ENCODE measurements at places on chromosomes 2 and 18.

DNA sequence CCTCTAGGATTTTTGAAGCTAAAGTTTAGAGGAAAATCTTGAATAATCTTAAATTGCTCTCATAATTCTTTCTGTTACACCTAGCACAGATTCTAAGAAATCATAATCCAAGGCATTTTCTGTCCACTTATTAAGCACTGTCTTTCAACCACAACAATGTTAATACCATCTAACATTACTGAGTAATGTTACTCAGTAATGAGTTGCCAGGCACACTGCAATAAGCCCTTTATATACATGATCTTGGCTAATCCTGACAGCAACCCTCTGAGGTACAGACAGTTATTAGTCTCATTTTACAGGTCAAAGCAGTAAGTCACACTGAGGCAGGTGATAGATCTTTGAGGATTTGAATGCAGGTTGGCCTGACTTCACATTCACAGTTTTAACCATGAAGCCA lies 291.9 kb downstream of the ALK start:
- no peak for DNase-seq

- DNase-seq: no peak
These were observed 135.8 kb upstream of the LTBP1 start for GRCh38 chr2:32810909-32811495.

GRCh38 chr2:151204756-151205155 lies 56.9 kb downstream of the RBM43 start:
- DNase-seq: no peak

GRCh38 chr2:169158874-169159273 lies 89.5 kb downstream of the DHRS9 start:
- DNase-seq: no peak

GRCh38 chr18:10414293-10414842 lies 40.1 kb upstream of the APCDD1 start:
- no peak for DNase-seq

DNA sequence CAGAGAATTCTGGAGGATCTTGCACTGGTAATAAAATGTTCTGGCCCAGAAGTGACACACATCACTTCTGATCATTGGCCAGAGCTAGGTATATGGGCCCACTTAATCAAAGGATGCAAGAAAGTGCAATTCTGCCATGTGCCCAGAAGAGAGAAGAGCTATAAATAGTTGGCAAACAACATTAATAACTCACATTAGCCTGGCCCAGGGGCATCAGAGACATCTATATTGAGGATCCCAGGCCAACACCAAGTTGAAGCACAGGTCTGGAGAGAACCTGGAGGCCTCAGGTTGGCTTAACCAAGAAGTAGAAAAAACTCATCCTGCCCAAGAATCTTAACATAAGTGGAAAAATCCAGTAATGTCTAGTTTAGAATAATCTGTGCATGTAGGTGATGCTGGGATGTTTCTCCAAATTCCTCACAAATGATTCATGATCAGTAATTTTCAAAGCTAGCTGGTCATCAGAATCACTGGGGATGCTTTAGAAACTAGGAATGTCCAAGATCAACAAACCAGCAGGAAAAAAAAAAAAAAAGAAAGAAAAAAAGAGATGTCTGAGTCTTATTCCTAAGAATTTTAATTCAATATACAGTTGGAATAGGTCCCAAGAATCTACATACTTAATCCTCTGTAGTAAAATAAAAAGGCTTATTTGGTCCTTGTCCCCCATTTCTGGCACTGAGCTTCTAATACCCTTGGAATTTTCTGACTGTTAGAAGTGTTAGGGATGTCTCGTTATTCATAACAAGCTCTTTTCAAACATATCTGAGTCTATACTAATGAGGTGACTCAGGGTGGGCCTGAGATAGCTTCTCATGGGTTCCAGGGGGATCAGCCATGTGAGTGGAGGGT lies 35.0 kb upstream of the EVA1A start:
- DNase-seq: no peak

GRCh38 chr2:86697551-86698104 lies 22.5 kb upstream of the RMND5A start:
- DNase-seq: no peak

GRCh38 chr2:160228141-160228917 lies 28.3 kb upstream of the ITGB6 start:
- no peak for DNase-seq

DNA sequence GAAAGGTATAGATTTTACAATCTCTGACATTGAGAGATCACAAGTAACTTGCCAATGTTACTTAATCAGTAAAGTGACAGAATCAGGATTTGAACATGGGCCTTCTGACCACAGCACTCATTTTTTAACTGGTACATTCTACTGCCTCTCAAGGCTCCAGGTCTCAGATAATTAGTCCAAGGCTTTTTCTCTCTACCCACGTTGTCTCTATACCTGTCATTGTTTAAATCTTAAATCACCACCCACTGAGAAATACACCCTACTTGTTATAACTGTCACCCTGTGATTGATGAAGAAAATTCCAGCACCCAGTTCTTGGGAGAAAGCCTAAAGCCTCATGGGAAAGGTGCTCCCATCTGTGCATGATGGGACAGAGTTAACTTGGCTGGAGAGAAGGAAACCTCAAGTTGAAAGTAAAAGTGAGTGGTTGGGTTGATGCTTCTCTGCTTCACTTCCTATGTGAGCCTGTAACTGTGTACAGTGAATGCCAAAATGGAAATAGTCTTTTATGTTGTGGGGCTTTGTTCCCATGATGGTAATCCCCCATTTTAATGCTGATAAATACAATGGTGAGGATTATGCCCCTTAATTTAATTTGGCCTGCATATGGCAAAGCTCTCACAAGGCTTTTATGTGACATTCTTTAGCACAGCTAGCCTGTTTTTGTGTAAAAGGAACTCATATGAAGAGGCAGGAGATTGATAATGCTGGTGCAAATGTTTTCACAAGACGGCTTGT lies 190.1 kb upstream of the SP5 start:
- DNase-seq: no peak

GRCh38 chr2:7660816-7661215 lies 743.6 kb downstream of the RNF144A start:
- no peak for DNase-seq

GRCh38 chr2:15647622-15648590 lies 56.2 kb downstream of the DDX1 start:
- no peak for DNase-seq

DNA sequence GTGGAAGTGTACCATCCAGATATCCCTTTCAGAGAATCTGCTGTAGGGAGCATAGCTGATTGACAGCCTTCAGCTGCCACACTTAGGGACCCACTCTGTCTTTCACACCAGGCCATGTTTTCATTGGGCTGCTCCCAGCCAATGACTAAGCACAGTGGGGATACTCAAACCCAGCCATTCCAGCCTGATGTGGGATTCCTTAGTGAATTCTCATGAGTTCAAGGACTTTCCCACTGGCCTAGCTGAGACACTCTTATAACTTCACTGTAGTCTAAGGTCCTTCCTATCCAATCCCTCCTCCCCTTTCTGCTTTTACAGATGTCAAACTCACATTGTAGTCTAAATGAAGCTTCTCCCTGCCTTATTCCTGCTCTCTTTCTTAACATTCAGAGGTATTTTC lies 201.2 kb downstream of the PIK3C3 start:
- DNase-seq: no peak

GRCh38 chr2:64017811-64018700 lies 1.2 kb downstream of the VPS54 start:
- no peak for DNase-seq

- DNase-seq: no peak
These were observed 260.4 kb upstream of the SIX3 start for GRCh38 chr2:44680983-44681531.

GRCh38 chr2:735670-736218 lies 58.5 kb upstream of the TMEM18 start:
- DNase-seq: no peak

GRCh38 chr18:5298156-5298852 lies 2.8 kb upstream of the ZBTB14 start:
- no peak for DNase-seq

GRCh38 chr2:209933499-209934483 lies 68.6 kb upstream of the RPE start:
- DNase-seq: no peak

DNA sequence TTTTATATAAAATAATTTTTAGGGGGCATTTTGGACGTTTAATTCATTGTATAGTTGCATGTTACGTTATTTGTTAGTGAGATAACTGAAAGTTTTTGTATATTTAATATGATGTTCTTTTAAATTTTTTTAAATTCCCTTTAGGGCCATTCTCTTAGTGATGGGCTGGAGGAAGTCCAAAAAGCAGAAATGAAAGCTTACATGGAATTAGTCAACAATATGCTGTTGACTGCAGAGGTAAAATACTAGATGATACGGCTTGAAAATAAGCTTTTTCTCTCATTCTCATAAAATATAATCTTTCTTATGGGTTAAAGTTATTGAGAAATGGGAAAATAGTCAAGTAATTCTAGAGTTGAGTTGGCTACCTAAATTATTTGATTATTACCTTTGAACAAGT lies 58.9 kb downstream of the MTX2 start:
- DNase-seq: no peak

- no peak for DNase-seq
These were observed 678 bp upstream of the UBE2E3 start for GRCh38 chr2:180979749-180980105.

GRCh38 chr2:121855510-121855909 lies 100.1 kb downstream of the TSN start:
- DNase-seq: no peak

DNA sequence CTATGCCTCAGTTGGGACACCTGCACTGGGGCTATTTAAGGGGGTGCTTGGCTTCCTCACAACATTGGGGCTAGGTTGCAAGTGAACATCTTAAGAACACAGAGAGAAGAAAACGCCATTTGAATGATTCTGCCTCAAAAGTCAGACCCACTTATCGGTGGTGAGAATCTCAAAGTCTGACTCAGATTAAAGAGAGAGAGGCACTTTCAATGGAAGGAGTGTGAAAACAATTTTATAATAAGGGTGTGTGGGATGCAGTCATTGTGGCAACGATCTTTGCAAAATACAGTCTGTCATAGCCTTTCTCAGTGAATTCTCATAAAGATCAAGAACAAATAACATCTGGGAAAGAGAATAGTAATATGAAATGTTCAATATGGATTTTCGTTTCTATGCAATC lies 41.8 kb downstream of the CCDC102B start:
- no peak for DNase-seq

DNA sequence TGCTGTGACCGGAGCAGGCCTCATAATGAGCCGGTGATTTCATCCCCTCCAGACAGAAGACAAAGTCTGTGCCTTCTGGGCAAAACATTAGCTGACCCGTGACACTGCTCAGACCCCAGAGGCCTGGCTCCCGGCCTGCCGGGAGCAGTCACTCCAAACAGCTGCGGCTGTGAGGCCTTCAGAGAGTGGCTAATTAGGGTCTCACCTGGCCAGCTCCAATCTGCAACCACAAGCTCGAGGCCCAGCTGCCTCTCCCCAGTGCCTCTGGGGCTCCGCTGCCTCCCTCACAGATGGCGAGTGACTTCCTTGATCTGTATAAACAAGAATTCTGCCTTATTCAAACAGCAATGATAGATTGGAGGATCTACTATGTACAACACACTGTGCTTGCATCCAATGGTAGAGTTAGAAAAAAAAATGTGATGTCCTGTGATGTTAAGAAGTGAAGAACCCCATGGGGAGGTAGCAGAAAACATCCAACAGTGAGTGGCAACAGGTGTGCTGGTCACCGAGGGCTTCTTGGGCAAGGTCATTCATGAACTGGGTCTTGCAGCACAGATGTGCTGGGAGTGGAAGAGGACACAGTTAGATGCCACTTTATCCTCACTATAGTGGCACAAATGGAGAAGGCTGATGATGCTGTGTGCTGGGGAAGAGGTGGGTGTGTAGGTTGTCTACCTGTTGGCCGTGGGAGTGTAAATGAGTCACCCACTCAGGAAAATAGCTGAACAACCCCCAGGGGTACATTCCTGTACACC lies 98.2 kb upstream of the ASAP2 start:
- no peak for DNase-seq

DNA sequence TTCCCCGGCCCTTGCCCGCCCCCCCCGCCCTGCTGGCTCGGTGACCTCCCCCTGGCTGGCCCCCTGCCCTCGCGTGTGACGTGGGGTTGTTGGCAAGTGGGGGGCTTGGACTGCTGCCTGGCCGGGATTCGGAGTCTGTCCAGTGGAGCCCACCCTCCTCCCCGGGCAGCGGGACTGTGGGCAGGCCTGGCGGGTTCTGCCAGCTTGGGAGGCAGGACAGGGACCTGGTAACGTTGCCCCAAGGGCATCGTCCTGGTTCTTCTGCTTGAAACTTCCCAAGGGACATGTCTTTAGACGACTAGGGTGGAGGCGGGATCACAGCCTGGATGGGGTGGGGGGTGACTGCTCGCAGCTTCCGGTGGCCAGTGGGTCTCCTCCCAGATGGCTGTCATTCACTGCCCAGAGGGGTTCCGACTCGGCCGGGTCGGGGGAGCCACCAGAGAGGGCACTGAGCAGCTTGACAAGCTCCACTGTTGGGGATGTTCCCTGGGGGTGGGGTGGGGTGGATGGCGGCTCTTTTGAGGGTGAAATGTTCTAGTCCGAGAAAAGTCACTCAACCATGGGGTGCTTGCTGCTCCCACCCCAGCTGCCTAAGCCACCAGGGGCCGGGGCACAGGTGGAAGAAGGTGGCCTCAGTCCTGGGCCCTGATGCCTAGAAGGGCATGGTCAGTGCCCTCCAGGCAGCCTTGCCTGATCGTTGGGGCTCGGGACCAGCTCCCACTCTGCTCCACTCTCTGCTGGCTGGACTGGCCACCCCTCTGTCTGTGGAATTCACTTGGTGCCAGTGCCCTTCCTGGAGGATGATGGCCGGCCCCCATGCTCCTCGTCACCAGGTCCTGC lies 4.3 kb upstream of the HS6ST1 start:
- DNase-seq: no peak

DNA sequence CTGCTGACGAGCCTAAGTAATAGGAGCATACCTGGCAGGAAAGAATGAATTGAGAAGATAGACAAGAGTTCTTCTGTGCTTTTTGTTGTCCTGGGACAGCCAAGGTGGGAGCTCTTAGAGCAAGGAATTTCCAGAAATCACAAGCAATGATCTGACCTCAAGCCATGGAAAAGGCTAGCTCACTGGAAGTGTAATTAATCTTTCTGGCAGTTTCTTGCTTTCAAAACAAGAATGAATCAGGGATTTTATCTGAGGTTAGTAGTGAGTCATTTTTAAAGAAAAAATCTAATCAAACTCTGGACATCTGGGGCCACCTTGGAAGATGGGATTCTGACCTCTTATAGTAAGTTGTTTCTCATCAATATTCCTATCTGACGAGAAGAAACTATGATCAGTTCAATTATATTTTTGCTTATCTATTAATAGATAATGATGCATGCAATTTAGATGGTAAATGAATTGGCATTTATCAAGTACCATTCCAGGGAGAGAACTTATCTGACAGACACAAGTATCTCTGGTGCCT lies 98.0 kb downstream of the ADCYAP1 start:
- DNase-seq: no peak

- DNase-seq: no peak
These were observed 196.0 kb downstream of the KCNS3 start for GRCh38 chr2:18074476-18074875.

- no peak for DNase-seq
These were observed 29.2 kb upstream of the POMC start for GRCh38 chr2:25197336-25198208.

- no peak for DNase-seq
These were observed 363.6 kb upstream of the HS6ST1 start for GRCh38 chr2:128682266-128682665.
